ENCODE measurements at places on chromosomes 3 and 15.

DNA sequence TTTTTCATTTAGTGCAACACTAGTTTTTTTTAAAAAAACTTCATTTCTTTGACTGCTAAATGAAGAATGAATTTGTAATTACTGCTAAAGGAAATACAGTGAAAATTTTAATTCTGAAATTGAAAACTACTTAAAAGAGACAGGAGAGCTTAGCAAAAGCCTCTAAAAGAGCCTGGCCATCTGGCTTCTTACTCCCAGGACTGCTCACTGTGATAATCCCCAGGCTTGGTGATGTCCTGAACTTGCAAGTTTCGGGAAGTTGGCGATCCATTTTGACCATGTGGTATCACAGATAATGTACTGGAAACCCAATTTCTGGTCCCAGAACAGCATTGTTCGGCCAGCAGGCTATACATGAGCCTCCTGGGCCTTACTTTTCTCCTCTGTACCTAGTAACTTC lies 292.1 kb downstream of the FGF12 start:
- DNase-seq: no peak

DNA sequence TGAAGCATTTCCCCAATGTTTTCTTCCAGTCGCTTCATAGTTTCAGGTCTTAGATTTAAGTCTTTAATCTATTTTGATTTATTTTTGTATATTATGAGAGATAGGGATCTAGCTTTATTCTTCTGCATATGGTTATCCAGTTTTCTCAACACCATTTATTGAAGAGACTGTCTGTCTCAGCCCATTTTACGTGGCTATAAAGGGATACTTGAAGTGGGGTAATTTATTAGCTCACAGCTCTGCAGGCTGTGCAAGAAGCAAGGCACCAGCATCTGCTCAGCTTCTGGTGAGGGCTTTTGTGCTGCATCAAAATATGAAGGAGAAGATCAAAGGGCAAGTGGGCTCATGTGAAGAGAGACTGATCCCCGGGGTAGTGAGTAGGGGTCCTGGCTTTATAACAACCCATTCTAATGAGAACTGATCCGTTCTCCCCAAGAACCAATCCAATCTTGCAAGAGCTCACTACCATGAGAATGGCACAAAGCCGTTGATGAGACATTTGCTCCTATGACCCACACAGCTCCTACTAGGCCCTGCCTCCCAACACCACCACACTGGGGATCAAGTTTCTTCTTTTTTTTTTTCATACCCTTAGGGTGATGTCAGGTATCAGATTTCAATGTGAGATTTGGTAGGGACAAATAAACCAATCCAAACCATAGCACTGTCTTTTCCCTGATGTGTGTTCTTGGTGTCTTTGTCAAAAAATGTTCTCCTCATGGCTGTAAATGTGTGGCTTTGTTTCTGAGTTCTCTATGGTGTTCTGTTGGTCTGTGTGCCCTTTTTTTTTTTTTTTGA lies 63.2 kb downstream of the IQGAP1 start:
- DNase-seq: no peak

DNA sequence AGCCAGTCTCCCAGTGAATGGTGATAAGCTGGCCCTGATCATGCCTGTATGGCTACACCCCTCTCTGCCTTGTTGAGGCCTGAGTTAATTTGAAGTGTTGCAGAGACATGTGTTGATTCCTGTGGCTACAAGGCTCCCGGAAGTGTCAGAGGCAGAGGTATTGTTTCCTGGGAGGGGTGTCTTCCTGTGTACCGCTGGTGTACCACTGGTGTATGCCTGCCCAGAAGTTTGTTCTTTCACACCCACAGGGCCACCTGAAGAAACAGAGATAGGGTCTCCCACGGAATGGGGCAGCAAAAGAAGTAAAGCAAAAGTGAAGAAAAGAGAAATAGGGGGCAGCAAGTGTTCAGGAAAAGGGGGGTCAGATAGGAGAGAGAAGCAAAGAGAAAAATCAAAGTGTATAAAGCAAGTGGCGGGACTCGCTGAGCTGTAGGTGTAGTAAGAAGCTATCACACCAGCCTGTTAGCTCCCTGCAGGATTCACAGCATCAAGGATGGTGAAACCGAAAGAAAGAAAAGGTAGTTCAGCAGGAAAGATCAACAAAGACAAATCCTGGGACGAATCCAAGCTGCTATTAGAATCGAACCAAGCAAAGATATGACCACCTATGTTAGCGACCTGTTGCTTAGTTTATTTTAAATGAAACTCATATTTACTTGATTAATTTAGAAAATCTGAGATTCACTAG lies 36.6 kb upstream of the CD47 start:
- peak; percentile 17 for DNase-seq

GRCh38 chr3:193396451-193397244 lies 18.1 kb upstream of the ATP13A5 start:
- DNase-seq: no peak

DNA sequence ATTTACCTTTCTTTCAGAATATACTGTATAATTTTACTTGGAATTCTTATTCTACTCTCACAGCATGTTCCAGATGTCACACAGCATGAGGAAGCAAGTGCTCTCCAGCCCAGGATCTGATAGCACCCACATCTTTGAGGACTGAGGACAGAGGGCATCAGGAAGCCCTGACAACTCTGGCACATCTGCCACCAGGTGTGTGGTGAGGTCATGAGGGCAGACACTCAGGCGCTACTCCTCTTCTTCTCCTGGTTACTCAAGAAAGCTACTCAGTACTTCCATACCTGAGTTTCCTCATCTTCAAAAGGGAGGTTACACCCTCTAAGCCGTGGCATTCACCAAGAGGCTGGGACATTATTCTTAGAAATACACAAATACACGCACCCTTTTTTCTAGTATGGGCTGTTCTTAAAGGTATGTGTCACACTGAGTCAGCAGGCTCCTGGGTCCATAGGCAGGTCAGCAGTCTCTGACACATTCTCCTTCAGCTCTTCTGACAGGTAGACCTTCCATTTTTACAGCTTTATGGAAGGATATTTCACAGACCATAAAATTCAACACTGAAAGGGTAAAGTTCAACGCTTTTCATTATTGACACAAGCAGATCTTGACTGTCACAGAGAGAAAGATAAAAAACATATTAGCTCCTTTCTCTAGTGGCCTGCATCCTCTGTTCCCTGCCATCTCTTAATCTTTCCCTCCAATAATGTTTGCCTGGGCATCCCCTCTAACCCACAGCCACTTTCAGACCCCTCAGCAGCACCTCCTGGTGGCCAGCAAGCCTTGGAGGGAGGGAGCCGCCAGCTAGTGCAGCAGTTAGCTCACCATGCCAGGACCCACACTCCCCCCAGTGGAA lies 103.2 kb upstream of the TJP1 start:
- DNase-seq: peak; percentile 3

GRCh38 chr3:146279013-146279412 lies 28.1 kb upstream of the PLSCR4 start:
- no peak for DNase-seq

DNA sequence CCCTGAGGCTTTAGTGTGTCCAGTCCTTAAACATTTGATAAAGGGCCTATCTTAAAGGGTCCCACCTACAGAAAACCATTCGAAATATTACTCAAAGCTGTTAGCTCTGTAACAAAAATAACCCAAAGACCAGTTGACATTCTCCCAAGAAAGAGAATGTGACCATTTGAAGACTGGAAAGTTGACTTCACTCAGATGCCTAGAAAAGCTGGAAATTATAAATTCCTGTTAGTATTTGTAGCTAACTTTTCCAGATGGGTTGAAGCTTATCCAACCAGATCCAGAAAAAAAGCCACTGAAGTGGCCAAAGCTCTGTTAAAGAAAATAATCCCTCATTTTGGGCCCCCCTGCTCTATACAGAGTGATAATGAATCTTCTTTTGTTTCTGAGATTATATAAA lies 408.4 kb downstream of the PLOD2 start:
- DNase-seq: no peak

DNA sequence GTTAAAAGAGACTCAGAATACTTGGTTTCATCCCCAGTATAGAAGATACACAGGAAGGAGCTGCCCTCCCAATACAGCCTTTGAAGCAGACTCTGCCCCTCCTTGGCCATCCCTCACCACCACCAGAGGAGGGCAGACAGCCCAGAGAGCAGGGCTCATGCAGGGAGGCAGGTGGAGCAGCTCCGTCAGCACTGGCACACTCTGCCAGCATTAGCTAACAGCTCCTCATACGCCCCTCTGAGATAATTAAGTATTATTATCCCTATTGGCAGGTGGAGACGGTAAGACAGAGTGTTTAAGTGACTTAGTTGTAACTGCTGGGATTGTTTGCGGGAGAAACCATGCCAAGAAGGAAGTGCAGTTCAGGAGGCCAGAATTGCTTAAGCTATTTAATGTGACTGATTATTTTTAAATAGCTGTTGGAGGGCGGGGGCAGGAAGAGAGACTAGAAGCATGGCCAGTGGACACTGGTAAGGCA lies 434.0 kb downstream of the EPHB1 start:
- DNase-seq: no peak

DNA sequence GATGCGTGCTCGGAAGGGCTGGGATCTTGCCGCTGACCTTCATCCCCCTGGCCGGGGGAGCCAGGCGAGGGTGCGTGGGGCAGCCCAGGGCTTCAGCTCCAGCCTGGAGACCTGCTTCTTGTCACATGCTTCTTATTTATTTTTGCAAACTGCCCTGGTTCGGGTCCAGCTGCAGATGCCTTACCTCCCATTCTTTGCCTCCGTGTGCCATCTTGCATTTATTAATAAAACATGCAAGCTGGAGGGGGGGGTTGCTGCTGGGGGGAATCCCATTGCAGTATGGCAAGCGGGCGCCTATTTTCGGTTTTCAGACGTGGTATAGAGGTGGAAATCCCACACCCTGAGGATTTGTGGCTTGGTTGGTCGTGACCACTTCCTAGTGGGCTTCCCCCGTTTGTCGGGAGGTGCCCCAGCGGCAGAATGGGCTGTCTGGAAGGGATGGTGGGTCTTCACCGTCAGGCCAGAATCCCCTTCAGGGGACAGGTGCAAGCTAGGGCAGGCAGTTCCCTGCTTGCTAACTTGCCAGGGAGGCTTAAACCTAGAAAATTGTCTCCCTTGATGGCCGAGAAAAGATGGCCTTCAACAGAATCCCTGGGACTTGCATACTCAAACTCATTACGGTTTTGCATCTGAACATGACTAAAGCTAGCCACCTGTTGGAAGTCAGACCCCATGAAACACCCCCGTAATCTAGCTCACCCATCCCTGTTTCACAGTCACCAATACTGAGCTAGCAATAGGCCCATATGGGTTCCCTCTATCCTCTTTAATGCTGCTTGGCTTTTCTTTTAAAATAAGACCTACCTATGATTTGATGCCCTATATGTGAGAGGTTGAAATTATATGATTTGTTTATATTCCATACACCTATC lies 569 bp downstream of the TMEM266 start:
- no peak for DNase-seq

- no peak for DNase-seq
These were observed 10.0 kb downstream of the DUSP7 start for GRCh38 chr3:52046186-52046901.

GRCh38 chr3:81339040-81339845 lies 422.2 kb downstream of the GBE1 start:
- no peak for DNase-seq

- no peak for DNase-seq
These were observed 27.5 kb downstream of the TMEM158 start for GRCh38 chr3:45198264-45199260.

GRCh38 chr3:44501971-44502370 lies 24.5 kb upstream of the ZNF445 start:
- no peak for DNase-seq

DNA sequence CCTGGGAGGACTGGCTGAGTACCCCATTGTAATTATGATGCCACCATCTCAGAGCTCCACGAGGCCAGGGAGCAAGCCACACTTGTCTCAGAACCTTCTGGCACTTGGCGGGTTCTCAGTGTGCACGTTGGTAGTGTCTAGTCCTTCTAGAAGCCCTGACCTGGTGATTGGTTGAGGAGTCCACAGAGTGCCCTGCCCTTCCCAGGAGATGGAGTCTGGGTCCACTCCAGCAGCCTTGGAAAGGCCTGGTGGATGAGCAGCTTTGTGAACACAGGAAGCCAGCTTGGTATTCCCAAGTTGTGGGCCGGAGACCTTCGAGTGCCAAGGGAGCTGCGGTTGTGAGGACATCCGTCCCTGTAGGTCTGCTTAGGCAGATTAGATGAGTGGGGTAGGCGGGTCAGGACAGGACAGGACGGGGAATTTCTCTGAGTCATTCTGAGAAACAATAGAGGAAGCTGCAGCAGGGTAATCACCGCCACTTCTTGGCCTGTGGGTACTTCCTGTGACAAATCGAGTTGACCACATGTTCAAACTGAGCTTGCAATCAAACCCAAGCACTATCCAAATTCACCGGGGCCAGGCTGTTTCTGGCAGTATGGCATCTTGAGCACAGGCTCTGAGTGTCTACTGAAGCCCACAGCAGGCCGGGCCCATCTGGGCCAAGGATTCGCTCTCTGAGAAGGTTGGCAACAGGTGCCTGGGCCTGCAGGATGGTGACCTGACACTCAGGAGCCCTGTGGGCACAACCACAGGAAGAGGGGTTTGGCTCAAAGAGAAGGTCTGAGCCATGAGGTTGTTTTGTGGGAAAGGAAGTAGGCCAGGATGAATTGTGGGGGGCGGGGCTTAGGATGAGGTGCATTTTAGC lies 71.5 kb upstream of the PLXNA1 start:
- peak; percentile 23 for DNase-seq

DNA sequence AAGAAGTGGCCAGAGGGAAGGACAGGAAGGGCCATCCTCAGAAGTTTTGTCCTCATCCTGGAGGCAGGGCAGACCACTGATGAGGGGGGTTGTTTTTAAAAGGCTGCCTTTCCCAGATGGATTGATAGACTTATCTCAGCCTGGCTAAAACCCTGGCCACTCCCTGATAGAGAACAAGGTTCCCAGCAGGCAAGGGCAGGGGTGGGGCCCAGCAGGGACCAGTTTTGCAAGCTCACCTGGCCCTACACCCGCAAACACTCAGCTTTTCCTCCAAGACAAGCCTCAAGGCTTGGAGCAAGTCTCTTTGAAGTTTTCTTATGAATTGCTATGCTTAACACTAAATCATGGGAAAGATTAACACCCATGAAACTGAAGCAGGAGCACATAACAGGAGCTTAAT lies 9.1 kb downstream of the LIPC start:
- no peak for DNase-seq

DNA sequence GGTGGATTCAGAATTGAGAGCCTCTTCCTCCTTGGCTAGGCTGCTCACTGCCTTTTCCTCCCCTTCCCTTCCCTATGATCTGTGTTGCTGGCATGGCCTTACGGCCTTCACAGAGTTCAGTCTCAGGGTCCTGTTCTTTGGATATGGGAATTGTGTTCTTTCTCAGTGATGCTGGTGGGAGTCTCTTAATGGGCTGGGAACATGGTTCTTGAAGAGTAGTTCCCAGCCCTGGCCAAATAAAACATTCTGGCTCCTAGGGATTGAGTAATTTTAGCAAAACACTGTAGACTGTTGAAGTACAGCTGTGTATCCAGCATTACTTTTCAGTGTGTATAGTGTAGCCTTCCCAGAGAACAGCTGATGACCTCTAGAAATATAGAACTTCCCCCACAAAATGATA lies 22.6 kb upstream of the FILIP1L start:
- DNase-seq: no peak

DNA sequence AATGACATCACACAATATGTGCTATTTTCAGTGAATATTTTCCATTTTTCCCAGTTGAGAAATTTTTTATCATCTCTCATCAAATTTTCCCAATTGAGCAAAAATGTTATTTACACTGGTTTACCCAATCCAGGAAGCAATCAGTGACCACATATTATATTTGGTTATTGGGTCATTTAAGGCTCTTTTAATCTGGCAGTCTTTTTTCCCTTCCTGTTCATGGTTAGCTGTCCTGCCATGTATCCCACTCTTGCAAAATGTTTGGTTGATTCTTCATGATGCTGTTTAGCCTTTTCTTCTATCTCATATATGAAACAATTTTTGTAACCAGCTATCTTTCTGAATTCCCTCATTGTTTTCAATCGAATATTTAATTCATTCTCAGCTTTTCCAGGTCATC lies 626.0 kb downstream of the RBMS3 start:
- no peak for DNase-seq

- DNase-seq: no peak
These were observed 12.2 kb upstream of the VIPR1 start for GRCh38 chr3:42490243-42490642.
